ENCODE measurements at places on chromosomes 3 and 15. TPM values are rescaled to one million over a fixed set of nuclear protein-coding genes. Genes with fewer than 3 reads are reported as not detected.
A peak's percentile ranks its signal among the peaks of the same experiment; 100 is the strongest.

The TEX55 gene
- not detected for total RNA-seq

The GJD2 gene
- total RNA-seq, result not detected

The ARHGAP11A gene
- total RNA-seq, result 20.3 TPM

DNA sequence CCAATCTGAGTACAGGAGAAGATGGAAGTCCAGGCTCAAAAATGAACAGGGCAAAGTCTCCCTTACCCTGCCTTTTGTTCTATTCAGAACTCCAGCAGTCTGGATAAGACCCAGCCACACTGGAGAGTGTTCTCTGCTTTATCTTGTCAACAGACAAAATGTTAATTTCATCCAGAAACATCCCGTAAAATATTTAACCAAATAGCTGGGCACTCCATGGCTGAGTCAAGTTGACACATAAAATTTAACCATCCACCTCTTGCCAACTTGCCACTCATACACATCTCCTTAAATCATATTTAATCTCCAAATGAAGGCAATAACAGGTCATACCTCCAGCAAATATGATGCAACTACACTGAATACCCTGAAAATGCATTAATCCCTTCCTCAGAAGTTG, 33.6 kb downstream of the MKRN3 start:
- H3K4me3 ChIP-seq, result no peak overlapping the region
- no peak overlapping the region for H3K27ac ChIP-seq
- no peaks in the 10 kb centered on the region for H3K4me1 ChIP-seq
- no peaks in the 10 kb centered on the region for H3K36me3 ChIP-seq
- no peaks in the 10 kb centered on the region for H3K27me3 ChIP-seq
- no peak for DNase-seq

- no peak overlapping the region for H3K27ac ChIP-seq
- H3K36me3 ChIP-seq, result no peaks in the 10 kb centered on the region
- no peaks in the 10 kb centered on the region for H3K4me1 ChIP-seq
- DNase-seq, result no peak
These were observed 98.0 kb downstream of the OXSM start for GRCh38 chr3:25887907-25888306.

- H3K27me3 ChIP-seq, result no peaks in the 10 kb centered on the region
- no peaks in the 10 kb centered on the region for H3K4me1 ChIP-seq
- H3K36me3 ChIP-seq, result no peaks in the 10 kb centered on the region
- no peak overlapping the region for H3K4me3 ChIP-seq
- H3K27ac ChIP-seq, result no peak overlapping the region
- no peak for DNase-seq
These were observed 69.8 kb downstream of the FEM1B start for GRCh38 chr15:68347392-68347791.

GRCh38 chr3:179898024-179898423, 138.7 kb downstream of the PEX5L start:
- no peak overlapping the region for H3K4me3 ChIP-seq
- no peak overlapping the region for H3K27ac ChIP-seq
- H3K36me3 ChIP-seq, result no peaks in the 10 kb centered on the region
- DNase-seq, result peak; percentile 58

GRCh38 chr3:190699776-190700175, 162.7 kb downstream of the GMNC start:
- no peak for DNase-seq
- H3K4me1 ChIP-seq, result no peaks in the 10 kb centered on the region
- H3K27me3 ChIP-seq, result peaks cover 10% of the 10 kb centered on the region
- H3K4me3 ChIP-seq, result no peak overlapping the region
- no peaks in the 10 kb centered on the region for H3K36me3 ChIP-seq
- no peak overlapping the region for H3K27ac ChIP-seq

DNA sequence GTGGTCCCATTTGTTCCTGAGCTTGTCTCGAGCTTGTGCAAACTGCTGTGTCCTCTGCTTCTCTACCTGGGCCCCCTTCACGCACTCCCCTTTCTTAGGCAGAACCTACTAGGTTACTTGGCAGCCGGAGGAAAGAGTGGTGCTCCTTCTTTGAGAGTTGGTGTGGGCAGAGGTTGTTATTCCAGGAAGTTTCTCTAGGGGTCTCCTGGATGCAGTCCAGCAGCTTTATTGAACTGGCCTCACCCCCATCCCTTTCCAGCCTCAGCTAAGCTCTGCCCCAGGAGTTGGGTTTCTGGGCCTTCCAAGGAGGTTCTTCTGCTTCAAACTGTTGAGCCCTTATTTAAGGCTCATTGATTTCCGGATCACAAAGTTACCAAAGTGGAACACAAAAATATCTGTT, 103.2 kb downstream of the C3orf70 start:
- no peak overlapping the region for H3K27ac ChIP-seq
- H3K4me1 ChIP-seq, result no peaks in the 10 kb centered on the region
- H3K27me3 ChIP-seq, result no peaks in the 10 kb centered on the region
- DNase-seq, result no peak
- peaks cover 62% of the 10 kb centered on the region for H3K36me3 ChIP-seq
- no peak overlapping the region for H3K4me3 ChIP-seq

- no peaks in the 10 kb centered on the region for H3K27me3 ChIP-seq
- H3K27ac ChIP-seq, result no peak overlapping the region
- no peaks in the 10 kb centered on the region for H3K36me3 ChIP-seq
These were observed 96.6 kb upstream of the AGTR1 start for GRCh38 chr3:148600902-148601765.

DNA sequence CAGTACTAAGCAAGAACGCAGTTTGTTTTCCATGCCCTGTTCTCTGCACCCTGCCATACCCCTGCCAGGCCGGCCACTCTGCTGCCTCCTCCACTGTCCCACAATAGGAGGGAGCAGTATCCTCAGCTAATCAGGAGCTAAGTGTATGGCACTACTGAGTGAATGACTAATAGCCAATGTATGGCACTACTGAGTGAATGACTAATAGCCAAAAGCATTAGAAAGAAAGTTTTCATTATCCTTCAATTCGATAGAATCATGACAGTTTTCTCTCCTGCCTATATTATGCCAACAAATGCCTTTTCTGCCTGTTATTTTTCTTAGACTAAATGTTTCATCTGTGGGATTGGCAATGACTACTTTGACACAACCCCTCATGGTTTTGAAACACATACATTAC, 107.5 kb upstream of the CHRM5 start:
- no peak for DNase-seq
- no peak overlapping the region for H3K4me3 ChIP-seq
- H3K36me3 ChIP-seq, result peaks cover 5% of the 10 kb centered on the region
- H3K27ac ChIP-seq, result no peak overlapping the region
- H3K4me1 ChIP-seq, result no peaks in the 10 kb centered on the region

- H3K4me3 ChIP-seq, result no peak overlapping the region
- no peaks in the 10 kb centered on the region for H3K27me3 ChIP-seq
- no peaks in the 10 kb centered on the region for H3K36me3 ChIP-seq
- H3K27ac ChIP-seq, result no peak overlapping the region
- no peaks in the 10 kb centered on the region for H3K4me1 ChIP-seq
- DNase-seq, result no peak
These were observed 702.4 kb downstream of the TUSC7 start for GRCh38 chr3:117411971-117412370.

- no peaks in the 10 kb centered on the region for H3K36me3 ChIP-seq
- no peak for DNase-seq
- peaks cover 33% of the 10 kb centered on the region for H3K27me3 ChIP-seq
- no peak overlapping the region for H3K4me3 ChIP-seq
- H3K27ac ChIP-seq, result no peak overlapping the region
These were observed 3.3 kb upstream of the CA12 start for GRCh38 chr15:63384906-63385305.

- H3K36me3 ChIP-seq, result no peaks in the 10 kb centered on the region
- no peak for DNase-seq
- no peaks in the 10 kb centered on the region for H3K4me1 ChIP-seq
These were observed 50.4 kb downstream of the TFDP2 start for GRCh38 chr3:142098964-142099363.

DNA sequence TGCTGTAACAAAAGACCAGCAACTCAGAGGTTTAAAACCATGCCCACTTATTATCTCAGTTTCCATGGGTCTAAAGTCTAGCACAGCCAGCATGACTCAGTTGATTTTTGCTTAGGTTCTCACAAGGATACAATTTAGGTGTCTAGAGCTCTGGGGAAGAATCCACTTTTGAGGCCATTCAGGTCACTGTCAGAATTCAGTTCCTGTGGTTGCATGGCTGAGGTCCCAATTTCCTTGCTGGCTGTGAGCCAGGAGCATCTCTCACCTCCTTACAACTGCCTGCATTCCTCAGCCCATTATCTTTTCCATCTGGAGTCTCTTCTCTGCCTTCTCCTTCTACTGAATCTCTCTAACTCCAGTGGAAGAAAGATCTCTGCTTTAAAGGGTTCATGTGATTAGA, 240.5 kb upstream of the CFAP20DC start:
- no peaks in the 10 kb centered on the region for H3K27me3 ChIP-seq
- H3K4me3 ChIP-seq, result no peak overlapping the region
- no peaks in the 10 kb centered on the region for H3K4me1 ChIP-seq
- H3K36me3 ChIP-seq, result no peaks in the 10 kb centered on the region
- no peak overlapping the region for H3K27ac ChIP-seq
- DNase-seq, result no peak

Data from CD4-positive, CD25-positive, alpha-beta regulatory T cell (primary cell).